ENCODE measurements at places on chromosomes 7 and 10. TPM values are rescaled to one million over a fixed set of nuclear protein-coding genes. Genes with fewer than 3 reads are reported as not detected.

The THSD7A gene
- total RNA-seq = 12.1 TPM

The AIFM2 gene
- 15.0 TPM for total RNA-seq

The PVRIG gene
- total RNA-seq = 0.23 TPM

The HTRA1 gene
- 386 TPM for total RNA-seq

GRCh38 chr7:65250216-65250615, 123.4 kb upstream of the ZNF92 start:
- H3K27ac ChIP-seq = no peak overlapping the region
- no peaks in the 10 kb centered on the region for H3K36me3 ChIP-seq
- no peaks in the 10 kb centered on the region for H3K27me3 ChIP-seq

DNA sequence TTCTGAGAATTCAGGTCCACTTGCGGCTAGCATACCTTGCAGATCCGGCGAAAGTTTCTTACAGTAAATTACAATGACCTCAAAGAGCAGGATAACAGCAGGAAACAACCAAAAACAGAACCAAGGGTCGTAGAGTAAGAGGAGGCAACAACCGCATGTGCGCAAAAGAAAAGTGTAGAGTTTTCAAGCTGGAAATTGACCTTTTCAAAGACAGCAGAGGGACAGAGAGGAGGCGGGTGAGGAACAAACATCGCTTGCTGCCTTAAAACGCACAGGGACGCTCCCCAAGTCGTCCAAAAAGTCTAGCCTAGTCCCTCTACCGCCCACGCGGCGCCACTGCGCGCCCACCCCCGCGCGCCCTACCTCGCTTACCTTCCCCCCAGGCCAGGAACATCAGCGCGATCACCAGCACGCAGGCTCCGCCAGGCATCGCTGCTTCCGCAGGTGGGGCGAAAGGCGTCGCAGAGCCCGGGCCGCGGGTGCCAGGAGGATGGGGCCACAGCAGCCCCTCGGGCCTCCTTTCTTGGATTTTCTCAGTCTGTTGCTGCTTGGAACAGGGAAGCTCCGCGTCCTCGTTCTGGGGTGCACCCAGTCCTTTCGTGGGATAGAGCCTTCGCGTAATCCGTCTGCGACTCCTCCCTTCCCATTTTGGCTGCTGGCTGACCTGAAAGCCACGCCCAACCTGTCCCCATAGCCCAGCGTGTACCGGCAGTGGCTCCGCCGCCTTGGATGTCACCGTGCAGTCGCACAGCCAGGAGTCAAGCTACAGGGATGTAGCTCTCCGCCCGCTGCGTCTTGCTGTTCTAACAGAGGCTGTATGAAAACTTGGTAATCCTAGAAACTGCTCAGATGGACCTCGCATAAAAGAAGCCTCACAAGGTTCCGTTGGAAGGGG, at the start of gene VWDE:
TSS of gene VWDE (minus strand) at position 579 of the 895 bp plus-strand sequence. CDS start at position 430, 149 bp downstream.
- no peak within 1 kb of the TSS for H3K4me3 ChIP-seq

DNA sequence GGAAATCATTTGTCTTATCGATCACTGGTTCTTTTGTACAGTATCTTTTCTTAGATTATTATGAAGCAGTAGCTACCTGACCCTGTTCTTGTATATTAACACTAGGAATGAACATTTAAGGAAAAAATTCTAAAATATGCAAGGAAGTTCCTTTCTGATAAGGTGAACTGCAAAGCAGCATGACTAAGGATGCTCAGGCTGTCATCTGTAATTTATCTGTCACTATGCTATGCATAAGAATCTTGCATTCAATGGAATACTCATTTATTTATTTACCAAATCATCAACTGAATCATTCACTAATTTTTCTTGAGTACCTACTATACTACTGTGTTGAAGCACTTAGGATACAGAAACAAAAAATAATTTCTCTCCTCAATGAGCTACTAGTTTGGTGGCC, 5.8 kb downstream of the GSDME start:
- H3K27me3 ChIP-seq = no peaks in the 10 kb centered on the region
- no peak for DNase-seq
- no peaks in the 10 kb centered on the region for H3K36me3 ChIP-seq

DNA sequence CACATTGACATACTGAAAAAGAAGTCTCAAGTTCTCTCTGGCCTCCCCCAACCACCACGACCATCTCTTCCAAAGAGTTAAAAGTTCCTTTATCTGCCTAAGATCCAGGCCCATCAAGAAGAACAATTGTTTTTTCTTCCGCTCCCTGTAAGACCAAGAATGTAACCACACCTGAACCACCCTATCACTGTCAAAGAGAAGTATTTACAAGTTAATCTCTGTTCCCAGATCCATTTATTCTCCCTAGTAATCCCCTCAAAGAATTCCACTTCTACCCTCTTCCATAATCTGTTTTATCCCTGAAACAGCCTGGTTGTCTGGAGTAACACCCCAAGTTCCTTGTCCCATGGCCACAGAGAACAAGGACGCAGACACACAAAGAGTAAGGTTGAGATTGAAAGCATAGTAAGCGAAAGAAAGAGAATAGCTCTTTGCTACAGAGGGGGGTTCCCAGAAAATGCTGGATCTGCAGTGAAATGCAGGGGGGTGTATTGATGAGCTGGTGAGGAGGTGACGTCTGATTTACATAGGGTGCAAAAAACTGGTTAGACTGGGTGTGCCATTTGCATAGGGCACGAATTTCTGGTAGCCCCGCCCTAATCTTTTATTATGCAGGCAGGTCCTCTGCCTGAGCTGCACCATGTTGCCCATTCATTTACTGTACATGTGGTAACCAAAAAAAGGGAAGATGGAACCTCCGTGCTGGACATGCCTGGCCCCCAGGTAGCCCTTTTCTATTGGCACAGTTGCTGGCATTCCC, 122.0 kb downstream of the SKIDA1 start:
- H3K27ac ChIP-seq = no peak overlapping the region
- H3K36me3 ChIP-seq = no peaks in the 10 kb centered on the region
- H3K4me1 ChIP-seq = no peaks in the 10 kb centered on the region

DNA sequence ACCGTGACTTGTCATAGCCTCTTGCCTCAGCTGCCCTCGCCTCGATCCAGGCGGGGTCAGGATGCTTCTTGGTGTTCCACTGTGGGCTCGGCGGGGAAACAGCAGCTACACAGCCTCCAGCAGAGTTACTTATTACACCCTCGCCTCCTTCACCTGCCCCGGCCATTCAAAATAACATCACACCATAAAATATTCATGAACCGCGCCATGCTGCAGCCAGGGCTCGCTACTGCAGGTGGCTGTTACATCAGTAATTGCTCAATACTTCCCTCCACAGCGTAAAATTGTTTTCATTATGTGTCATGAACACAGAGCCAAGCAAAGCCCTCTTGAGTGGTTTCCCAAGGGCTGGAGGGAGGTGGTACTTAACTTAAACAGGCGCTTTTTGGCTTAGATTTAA, 241.5 kb upstream of the SP8 start:
- H3K27ac ChIP-seq = no peak overlapping the region
- no peak overlapping the region for H3K4me3 ChIP-seq
- H3K27me3 ChIP-seq = no peaks in the 10 kb centered on the region
- H3K36me3 ChIP-seq = no peaks in the 10 kb centered on the region
- no peaks in the 10 kb centered on the region for H3K4me1 ChIP-seq

GRCh38 chr7:129771201-129771927, 159.8 kb downstream of the NRF1 start:
- H3K27me3 ChIP-seq = no peaks in the 10 kb centered on the region
- H3K36me3 ChIP-seq = no peaks in the 10 kb centered on the region
- H3K4me1 ChIP-seq = no peaks in the 10 kb centered on the region
- no peak overlapping the region for H3K27ac ChIP-seq

GRCh38 chr10:128000471-128001362, 93.8 kb downstream of the PTPRE start:
- no peak for DNase-seq
- H3K4me1 ChIP-seq = no peaks in the 10 kb centered on the region
- no peaks in the 10 kb centered on the region for H3K36me3 ChIP-seq
- H3K4me3 ChIP-seq = no peak overlapping the region
- no peak overlapping the region for H3K27ac ChIP-seq

- H3K4me3 ChIP-seq = peak overlapping the region; percentile 10
- H3K27me3 ChIP-seq = no peaks in the 10 kb centered on the region
- no peaks in the 10 kb centered on the region for H3K36me3 ChIP-seq
- no peaks in the 10 kb centered on the region for H3K4me1 ChIP-seq
These were observed 74.3 kb downstream of the SAMD9 start for GRCh38 chr7:93043385-93043985.

- H3K4me3 ChIP-seq = no peak overlapping the region
- H3K27me3 ChIP-seq = no peaks in the 10 kb centered on the region
- H3K36me3 ChIP-seq = no peaks in the 10 kb centered on the region
- H3K27ac ChIP-seq = no peak overlapping the region
- no peaks in the 10 kb centered on the region for H3K4me1 ChIP-seq
These were observed 225.6 kb downstream of the LRRTM3 start for GRCh38 chr10:67151471-67151870.

DNA sequence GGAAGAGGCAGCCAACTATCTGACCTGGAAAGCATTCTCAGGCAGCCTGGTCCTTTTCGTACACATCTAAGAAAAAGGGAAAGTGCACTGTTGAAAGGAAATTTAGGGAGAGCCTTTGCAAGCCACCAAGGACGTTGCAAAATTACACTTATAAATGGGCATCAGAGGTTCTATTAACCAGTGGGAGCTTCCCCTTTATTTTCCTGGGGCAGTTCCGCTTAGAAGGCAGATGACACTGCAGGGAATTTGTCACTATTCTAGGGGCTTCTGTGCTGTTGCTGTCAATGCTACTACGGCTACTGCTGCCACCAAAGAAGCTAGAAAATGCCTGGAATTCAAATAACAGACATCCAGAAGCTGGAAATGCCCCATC, 79.6 kb upstream of the AUTS2 start:
- no peak overlapping the region for H3K4me3 ChIP-seq
- H3K27ac ChIP-seq = no peak overlapping the region
- H3K4me1 ChIP-seq = peaks cover 2% of the 10 kb centered on the region
- no peak for DNase-seq
